ENCODE measurements at places on chromosomes 1 and 21. TPM values are rescaled to one million over a fixed set of nuclear protein-coding genes. Genes with fewer than 3 reads are reported as not detected.

- H3K27me3 ChIP-seq: no peaks in the 10 kb centered on the region
- no peak overlapping the region for H3K4me3 ChIP-seq
- H3K27ac ChIP-seq: no peak overlapping the region
- H3K4me1 ChIP-seq: no peaks in the 10 kb centered on the region
These were observed 12.1 kb upstream of the AIM2 start for GRCh38 chr1:159088546-159089183.

- H3K4me3 ChIP-seq: no peak overlapping the region
- H3K27me3 ChIP-seq: no peaks in the 10 kb centered on the region
- no peaks in the 10 kb centered on the region for H3K4me1 ChIP-seq
- H3K36me3 ChIP-seq: no peaks in the 10 kb centered on the region
- no peak overlapping the region for H3K27ac ChIP-seq
These were observed 780.6 kb downstream of the BRINP3 start for GRCh38 chr1:189697113-189697512.

GRCh38 chr1:244815600-244816099, 19.8 kb upstream of the COX20 start:
- no peak for DNase-seq
- no peaks in the 10 kb centered on the region for H3K27me3 ChIP-seq
- H3K4me3 ChIP-seq: no peak overlapping the region
- no peaks in the 10 kb centered on the region for H3K4me1 ChIP-seq
- no peak overlapping the region for H3K27ac ChIP-seq

DNA sequence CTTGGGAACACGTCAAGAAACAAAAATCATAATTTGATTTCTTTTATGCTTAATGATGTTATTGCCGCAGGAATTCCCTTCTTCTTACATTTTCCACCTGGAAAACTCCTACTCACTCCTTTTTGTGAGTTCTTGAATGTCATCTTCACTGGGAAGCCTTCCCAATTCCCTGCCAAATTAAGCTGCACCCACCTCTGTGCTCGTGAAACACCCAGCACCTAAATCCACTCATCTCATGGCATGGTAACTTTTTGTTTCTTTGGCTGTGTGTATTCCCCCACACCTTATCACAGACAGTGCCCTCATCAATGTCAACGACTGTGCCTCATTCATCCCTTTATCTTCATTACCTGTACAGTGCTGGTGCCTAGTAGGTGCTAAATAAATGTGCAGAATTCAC, 45.6 kb downstream of the ASTN1 start:
- H3K4me3 ChIP-seq: no peak overlapping the region
- no peak overlapping the region for H3K27ac ChIP-seq
- no peaks in the 10 kb centered on the region for H3K36me3 ChIP-seq
- no peaks in the 10 kb centered on the region for H3K27me3 ChIP-seq
- DNase-seq: no peak
- no peaks in the 10 kb centered on the region for H3K4me1 ChIP-seq

- peaks cover 11% of the 10 kb centered on the region for H3K4me1 ChIP-seq
- H3K27ac ChIP-seq: no peak overlapping the region
- no peaks in the 10 kb centered on the region for H3K36me3 ChIP-seq
These were observed 241.0 kb downstream of the DISC1 start for GRCh38 chr1:231867607-231868006.

STYXL2 gene
- 7.1 TPM for total RNA-seq

DPYD gene
- total RNA-seq: 8.1 TPM

Measured in SJCRH30 (cell line).